WERI-Rb-1 (cell line): ENCODE measurements at places on chromosomes 2 and 18.

DNA sequence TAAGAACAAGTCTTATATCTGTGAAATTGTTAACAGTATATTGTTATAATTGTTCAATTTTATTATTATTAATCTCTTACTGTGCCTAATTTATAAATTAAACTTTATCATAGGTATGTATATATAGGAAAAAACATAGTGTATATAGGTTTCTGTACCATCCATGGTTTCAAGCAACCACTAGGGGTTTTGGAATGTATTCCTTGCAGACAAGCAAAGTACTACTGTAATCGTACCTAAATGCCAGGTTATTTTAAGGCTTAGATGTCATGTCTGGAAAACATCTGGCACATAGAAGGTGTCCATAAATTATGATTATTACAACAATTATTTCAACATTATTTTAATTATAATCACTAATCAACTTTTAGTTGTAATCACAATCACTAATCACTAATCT lies 8.4 kb downstream of the ITSN2 start:
- DNase-seq, result no peak

DNA sequence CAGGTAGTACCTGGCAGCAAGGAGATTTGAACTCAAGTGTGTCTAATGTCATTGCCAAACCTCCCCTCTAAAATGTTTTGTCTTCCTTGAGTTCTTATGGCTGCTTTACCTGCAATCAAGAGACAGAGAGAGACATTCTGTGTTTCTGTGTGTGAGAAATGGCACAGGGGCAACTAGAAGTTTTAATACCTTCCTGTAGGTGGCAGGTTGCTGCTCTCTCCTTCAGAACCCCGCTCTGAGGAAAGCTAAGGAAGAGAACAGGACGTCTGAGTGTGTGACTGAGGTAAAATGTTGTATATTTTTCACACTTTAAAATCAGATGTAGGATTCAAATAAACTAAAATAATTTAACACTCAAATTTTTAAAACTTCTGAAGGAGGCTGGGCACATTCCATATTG lies 19.2 kb downstream of the DTNA start:
- DNase-seq, result peak; percentile 10

DNA sequence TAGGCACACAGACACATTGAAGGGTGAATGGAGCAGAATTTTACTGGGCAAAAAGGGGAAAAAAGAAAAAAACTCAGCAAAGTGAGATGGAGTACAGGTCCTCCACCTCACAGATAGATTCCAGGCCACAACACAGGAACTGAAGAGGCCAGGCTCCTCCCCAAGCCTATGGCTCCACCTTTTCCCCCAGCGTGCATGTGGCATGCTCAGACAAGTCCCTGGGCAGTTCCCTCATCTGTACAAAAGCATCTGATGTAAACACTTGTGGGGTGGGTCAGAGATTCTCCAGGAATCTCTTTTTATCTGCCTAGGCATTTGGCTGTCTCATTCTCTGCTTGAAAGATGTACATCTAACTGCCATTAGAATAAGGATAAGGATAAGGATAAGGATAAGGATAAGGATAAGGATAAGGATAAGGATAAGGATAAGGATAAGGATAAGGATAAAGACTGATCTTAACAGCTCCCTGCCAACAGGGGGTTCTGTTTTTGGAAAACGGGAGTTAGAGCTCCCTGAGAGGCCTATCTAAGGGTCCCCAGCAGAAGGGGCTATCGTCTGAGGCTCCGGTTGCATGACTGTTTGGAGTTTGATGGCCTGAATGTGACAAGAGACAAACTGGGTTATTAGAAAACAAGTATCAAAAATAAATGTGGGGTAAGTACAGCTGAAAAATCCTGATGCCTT lies 17.2 kb upstream of the ASXL3 start:
- DNase-seq, result peak; percentile 71

- no peak for DNase-seq
Measured at GRCh38 chr18:49028801-49029506, 78.2 kb upstream of the SMAD7 start.

DNA sequence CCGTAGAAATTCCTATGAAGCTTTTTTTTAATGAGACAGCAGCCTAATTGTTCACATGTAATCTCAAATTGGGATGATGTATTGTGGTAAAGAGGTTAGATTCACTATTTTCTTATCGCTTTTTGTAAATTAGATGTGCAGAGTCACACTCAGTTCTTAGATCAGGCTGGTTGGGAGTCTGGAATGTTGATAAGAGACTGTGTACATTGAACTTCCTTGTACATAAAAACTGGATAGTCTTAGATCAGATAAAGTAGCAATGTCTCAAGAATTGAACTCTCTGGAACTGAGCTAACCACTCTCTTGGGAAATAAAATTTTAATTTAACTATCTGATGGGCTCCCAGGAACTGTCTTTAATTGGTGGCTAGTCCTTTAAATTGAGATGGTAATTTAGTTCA lies 108.1 kb upstream of the MSTN start:
- DNase-seq, result no peak

- DNase-seq, result no peak
Measured at GRCh38 chr2:27652341-27652740, 11.1 kb downstream of the SUPT7L start.

GRCh38 chr2:62573137-62573731 lies 67.2 kb upstream of the TMEM17 start:
- DNase-seq, result no peak

DNA sequence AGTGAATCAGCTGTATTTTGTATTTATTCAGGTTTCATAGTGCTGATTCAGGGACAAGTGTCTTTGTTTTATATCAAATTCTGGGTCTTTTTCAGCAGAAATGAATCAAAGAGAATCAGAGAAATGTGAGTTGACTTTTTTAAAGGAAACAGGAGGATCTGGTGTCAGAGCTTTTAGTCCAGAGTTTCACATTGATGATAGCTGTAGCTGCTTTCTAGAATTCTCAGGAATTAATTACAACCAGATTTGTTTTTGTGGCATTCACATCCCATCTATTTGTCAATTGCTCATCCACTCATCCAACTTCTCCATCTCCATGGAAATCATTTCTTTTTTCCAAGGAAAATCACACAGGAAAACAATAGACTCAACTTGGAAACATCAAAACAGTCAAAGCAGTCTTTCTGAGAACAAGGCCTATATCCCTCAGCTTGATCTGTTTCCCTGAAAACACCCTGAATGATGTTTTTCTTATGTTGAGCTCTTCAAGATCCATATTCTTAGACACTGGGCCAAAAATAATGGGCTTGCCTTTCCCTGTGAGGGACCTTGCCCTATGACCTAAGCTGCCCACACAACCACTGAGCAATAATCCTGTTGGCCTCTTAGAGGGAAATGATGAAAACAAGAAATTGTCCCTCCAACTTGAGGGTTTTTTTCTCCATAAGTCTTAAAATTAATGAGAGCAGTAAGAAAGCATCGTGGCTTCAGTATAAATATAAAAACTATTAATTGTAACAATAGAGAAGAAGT lies 249.5 kb upstream of the FN1 start:
- no peak for DNase-seq

DNA sequence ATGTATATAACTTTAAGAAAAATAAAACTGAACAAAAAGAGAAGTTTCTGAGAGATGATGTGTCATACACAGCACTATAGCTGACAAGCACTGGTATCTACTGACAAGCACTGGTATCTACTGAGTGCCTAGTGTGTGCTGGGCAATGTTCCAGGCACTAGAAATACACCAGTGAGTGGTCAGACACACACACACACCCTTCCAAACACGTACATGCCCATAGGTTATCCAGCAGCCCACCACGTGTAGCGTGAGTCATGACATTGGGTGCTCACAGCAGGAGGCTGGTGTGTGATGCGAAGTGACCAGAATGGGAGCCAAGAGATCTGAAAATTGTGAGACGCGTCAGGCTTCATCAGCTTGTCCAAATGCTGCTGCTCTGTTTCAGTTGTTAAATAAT lies 12.2 kb upstream of the GNAL start:
- DNase-seq, result no peak

DNA sequence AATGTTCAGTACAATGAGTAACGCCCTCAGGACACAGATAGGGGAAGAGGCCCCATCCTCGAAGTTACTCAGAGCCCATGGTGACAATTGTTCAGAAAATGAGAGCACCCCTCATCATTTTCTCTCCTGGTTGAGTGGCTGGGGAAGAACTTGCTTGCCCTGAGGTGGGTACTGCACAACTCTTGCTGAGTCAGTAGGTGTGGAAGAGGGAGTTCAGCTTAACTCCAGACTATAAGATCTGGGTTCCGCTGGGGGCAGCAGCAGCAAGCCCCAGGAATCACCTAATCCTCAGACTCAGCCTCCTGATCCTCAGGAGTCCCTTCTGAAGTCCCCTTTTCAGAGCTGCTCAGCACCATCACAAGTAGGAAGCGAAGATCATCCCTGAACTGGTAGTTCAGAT lies 123.7 kb downstream of the PIEZO2 start:
- DNase-seq, result peak; percentile 19

GRCh38 chr2:140422759-140423158 lies 1642.6 kb upstream of the NXPH2 start:
- no peak for DNase-seq

- no peak for DNase-seq
Measured at GRCh38 chr18:2417861-2418610, 153.3 kb downstream of the METTL4 start.

- no peak for DNase-seq
Measured at GRCh38 chr2:97849881-97850528, 136.6 kb downstream of the ZAP70 start.

GRCh38 chr2:61065714-61066709 lies at the start of gene SANBR:
Gene SANBR, plus strand, starts transcription at chr2:61065871. Its CDS starts 4,480 bp downstream, at chr2:61070351.
- DNase-seq, result peak; percentile 98
